NCI-H1417 treated with DMSO at 0.1 percent for 48 hours (cell line): ENCODE measurements at places on chromosomes 1 and 21.

DNA sequence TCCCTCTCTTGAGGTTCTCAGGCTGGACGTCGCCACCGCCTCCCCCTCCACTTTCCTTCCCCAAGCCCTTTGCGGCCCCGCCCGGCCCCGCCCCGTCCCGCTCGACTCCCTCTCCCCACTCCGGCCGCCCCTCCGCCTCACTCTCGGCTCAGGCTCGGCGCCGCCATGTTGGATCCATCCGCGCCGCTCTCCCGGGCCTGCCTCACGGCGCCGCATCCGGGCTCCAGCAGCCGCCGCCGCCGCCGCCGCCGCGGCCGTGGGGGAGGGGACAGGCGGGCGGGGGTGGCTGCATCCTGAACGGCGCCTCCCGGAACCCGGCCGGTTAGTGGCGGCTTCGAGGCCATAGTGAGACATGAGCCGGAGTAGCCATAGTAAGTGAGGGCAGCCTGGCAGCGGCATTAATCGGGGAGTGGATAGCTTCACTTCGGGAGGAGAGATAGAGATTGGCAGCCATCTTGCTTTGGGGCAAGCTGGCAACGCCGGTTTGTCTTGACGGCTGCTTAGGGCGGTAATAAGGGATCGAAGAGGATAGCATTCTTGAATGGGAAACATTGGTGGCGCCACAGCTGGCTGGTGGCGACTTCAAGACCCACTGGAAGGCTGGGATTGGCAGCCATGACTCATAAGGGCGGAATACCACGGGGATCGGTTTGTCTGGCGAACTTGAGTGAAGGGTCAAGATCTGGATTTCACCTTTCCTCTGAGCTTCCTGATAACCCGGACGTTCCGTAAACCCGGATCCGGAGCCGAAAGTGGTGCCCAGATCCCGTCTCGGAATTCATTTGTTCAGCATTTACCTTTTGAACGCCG is at the start of gene DEDD:
TSS of gene DEDD (minus strand) at position 258 of the 810 bp plus-strand sequence. CDS start 8,205 bp downstream, outside the sequence.
- peak; percentile 88 for DNase-seq

GRCh38 chr1:182029002-182029378 is 32.5 kb downstream of the ZNF648 start:
- no peak for DNase-seq

- DNase-seq = no peak
Observed at GRCh38 chr1:25068316-25068715, 138.2 kb upstream of the RUNX3 start.

- no peak for DNase-seq
Observed at GRCh38 chr21:38631206-38631605, 132.9 kb upstream of the ERG start.

GRCh38 chr1:59290193-59290949 is 6.5 kb upstream of the FGGY start:
- DNase-seq = no peak

DNA sequence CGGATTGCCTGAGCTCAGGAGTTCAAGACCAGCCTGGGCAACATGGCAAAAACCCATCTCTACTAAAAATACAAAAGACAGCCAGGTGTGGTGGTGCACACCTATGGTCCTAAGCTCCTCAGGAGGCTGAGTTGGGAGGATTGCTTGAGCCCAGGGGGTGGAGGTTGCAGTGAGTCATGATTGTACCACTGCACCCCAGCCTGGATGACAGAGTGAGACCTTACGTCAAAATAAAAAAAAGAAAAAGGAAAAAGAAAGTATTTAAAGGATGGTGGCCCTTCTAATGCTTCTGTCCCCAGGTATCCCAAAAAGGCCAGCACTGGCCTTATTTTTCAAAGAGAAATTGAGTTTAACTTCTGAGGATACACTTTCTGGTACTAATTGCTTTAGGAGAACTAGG is 1.7 kb downstream of the IKBKE start:
- no peak for DNase-seq
